NT2/D1 (cell line): ENCODE measurements at places on chromosomes 11 and 22.

- DNase-seq, result no peak
Observed at GRCh38 chr11:101870510-101870909, 44.3 kb upstream of the CEP126 start.

DNA sequence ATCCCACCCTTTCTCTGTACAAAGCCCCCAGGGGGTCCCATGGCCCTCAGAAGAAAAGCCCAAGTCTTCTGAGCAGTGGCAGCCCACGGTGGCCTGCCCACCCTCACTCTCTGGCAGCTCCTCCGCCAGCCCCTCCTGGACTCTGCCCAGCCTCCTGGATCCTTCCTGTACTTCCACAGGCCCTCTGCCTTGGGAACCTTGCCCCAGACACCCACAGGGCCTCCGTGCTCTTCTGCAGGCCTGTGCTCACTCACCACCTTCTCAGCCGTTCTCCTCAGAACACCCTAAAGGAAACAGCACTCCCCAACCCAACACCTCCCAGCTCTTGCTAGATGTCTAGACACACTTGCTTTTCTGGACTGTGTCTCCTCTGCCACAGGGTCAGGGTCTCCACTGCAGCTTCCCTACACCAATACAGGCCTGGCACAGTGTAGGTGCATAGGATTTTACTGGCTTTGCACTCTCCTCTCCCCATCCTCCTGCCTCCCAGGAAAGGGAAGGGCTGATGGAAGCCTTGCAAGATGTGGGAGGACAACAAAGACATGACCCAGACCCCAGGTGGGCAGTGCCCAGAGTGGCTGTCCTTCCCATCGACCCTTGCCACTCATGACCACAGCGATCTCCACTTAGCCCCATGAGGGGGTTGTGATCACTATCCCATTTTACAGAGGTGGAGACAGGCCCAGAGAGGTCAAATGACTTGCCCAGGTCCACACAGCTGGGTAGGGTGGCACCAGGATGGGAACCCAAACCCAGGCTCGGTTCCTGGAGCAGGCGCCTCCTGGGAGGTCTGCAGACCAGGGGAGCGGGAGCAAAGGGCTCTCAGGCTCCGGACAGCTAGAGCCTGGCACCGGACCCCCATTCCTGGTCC lies 2.0 kb downstream of the SCARF2 start:
- DNase-seq, result no peak

DNA sequence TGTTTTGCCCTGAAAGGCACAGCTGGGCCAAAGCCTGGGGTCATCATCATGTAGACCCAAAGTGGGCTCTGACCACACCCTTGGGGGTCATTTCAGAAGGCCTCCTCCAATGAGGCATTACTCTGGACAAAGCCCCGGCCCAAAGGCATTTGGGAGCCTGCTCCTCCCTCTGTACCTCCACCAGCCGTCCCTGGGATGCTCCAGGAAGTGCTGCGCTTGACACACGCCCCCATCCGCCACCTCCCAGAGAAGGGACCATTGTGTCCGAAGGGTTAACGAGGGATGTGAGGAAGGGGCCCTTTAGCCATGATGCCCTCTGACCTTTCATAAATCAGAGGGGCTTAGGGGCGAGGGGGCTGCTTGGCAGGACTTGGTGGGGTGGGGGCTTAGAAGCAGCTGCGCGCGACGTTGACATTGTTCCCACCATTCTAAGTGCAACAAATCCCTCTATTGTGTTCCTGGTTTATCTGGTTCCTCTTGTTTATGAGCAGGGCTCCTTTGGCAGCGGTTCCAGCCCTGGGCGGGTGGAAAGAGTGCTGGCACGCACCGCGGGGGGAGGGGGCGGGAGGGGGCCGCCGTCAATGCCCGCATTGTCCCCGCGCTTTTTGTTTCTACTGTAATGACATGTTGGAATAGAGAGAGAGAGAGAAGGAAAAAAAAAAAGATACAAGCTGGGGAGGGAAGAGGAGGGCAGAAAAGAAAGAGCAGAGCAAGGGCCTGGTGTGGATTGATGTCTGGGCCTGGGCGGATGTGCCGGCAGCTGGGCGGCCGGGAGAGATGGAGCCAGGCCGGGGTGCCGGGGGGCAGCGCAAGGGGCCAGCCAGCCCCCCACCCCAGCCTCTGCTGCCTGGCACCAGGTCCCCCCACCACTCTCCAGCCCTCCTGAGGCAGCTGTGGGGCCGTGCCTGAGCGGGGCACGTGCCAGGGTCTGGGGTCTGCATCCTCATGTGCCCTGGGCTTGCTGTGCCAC lies 32.1 kb upstream of the SOX10 start:
- no peak for DNase-seq

DNA sequence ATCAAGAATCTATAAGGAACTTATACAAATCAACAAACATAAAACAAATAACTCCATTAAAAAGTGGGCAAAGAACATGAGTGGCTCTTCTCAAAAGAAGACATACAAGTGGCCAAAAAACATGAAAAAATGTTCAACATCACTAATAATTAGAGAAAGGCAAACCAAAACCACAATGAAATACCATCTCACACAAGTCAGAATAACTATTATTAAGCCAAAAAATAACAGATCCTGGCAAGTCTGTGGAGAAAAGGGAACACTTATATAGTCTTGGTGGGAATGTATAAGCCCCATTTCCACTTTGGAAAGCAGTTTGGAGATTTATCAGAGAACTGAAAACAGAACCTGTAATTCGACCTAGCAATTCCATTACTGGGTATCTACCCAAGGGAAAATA lies 921.0 kb downstream of the KCNA4 start:
- no peak for DNase-seq

- no peak for DNase-seq
Observed at GRCh38 chr11:46533396-46534100, 60.3 kb downstream of the AMBRA1 start.

GRCh38 chr11:112899235-112900006 lies 61.8 kb upstream of the NCAM1 start:
- DNase-seq, result no peak

GRCh38 chr11:130578738-130579368 lies 130.4 kb downstream of the ADAMTS15 start:
- no peak for DNase-seq

DNA sequence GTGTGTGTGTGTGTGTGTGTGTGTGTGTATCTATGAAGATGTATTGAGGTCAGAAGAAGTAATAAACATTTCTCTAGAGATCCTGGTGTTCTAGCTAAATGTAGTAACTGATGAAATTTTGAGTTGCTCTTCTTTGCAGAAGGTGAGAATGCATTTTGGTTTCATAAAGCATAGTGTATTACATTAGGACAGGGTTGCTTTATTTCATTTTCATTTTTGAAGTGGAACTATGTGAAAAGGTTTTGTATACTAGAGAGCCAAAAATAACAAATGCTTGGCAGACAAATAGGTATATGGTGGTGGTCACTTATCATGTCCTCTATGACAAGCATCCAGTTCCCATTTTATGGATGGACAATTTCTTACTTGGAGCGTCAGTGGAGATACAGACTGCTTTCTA lies 99.0 kb downstream of the CASP12 start:
- no peak for DNase-seq

- no peak for DNase-seq
Observed at GRCh38 chr22:47157486-47158270, 395.2 kb downstream of the TBC1D22A start.

DNA sequence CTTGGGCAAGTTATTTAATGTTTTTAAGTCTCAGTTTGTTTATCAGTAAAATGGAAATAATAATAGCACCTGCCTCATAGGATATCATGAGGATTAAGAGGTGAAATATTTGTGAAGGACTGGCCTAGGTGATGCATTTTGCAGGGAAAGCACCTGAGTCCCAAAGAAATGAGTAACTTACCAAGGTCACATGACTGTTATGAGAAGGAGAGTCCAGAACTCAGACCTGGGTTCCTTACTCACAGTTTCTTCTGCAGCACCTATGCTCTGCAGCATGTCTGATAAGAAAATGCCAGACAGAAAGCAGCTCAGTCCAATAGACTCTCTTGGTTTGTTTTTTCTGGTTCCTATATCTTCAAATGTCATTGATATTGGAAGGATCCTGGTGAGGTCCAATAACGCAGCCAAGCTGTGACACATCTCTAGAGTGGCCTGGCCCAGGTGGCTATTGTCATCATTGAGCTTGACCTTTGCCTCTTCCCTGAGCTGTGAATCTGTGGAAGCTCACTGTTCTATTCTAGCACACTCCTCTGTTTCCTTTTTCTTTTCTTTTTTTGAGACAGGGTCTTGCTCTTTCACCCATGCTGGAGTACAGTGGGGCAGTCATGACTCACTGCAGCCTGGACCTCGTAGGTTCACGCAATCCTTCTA lies 174.7 kb upstream of the NAV2 start:
- DNase-seq, result no peak

DNA sequence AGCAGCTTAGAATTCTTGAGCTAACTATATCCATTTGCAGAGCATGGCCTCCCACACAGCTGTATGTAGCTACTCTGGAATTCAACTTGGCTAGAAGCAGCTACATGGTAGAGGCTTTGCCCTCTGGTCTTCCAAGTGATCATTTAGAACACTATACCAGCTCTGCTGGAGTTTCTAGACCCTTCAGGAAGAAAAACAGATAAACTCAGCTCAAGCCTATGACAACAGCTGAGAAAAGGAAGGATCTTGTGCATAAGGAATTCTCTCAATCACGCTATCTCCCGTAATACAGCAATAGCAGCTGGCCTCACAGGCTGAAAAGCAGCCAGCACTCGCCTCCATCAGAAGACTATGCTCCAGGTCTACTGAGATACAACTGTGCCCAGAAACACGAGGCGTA lies 50.6 kb upstream of the APOA1 start:
- no peak for DNase-seq

GRCh38 chr11:9774591-9775397 lies 110.9 kb downstream of the SWAP70 start:
- DNase-seq, result no peak

DNA sequence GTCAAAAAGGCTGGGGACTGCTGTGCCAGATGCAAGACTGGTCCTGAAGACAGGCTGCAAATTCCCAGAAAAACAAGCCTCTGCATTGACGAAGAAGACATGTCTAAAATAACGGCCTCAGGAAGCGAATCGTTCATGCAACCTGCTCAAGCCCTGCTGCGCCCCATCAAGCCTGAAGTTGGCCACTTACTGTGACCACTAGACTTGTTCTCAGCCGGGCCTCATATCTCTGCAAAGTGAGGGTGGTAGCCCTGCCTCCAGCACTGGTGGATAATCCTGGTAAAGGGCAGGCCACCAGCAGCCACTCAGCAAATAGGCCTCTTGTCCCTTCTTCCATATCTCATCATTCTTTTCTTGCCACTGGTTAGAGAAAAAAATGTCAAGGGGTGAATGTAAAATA lies 11.8 kb downstream of the LTO1 start:
- DNase-seq, result no peak

DNA sequence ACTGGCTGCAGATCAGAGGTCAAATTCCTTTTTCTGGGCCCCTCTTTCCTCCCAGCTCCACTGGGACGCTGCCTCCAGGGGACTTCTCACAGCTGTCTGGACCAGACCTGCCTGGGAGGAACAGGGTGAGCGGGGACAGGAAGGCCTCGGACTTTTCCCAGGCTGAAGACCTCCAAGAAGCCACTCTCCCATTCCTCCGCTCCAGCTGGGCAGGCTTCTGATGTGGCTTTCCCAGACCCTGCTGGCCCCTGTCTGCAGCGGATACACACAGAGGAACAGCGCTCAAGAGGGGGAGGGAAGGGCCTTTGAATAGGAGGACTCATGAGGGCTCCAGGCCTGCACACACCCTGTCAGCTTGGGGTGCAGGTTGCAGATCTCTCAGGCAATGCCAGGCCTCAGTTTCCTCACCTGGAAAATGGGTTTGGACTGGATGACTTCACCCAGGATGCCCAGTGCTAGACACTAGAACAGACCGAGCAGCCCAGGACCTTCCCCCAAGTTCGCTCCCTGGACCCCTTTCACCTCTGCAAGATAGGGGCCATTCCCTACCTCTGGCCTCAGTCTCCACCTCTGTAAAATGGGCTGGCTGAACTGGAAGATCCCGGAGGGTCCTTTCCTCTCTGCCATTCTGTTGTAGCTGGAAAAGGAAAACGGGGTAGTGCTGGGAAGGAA lies 36.6 kb downstream of the MB start:
- DNase-seq, result no peak

DNA sequence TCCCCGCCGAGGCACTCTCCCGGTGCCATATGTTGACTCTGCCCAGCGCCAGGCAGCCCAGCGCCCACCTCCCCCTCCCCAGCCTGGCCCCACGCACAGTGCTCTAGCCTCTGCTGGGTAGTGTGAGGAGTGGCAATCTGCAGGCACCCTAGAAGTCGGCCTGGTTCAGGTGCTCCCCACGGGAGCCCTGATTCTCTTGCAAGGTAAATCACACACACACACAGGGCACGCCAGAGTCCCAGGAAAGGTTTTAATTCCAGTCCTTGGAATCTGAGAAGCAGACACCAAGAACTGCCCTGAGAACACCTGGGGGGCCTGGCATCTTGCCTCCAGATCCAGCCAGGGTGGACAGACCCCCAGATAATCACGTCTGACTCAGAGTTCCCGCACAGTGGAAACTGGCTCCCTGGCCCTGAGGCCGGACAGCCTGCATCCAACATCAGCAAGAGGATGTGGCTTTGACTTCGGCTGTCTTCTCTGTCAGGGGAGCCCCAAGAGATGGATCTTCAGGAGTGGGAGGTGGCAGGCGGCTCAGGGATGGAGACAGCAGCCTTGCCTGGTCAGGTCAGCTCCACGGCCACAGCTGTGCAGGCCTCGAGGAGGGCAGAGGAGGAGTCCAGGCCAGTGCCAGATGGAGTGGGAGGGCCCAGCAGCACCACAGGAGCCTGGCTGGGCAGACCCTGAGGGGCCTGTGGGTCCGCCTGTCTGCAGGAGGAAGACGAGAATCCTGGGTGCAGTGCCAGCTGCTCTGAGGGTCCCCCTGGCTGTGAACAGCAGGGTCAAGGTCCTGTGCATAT lies 1.1 kb upstream of the RIN1 start:
- DNase-seq, result no peak

DNA sequence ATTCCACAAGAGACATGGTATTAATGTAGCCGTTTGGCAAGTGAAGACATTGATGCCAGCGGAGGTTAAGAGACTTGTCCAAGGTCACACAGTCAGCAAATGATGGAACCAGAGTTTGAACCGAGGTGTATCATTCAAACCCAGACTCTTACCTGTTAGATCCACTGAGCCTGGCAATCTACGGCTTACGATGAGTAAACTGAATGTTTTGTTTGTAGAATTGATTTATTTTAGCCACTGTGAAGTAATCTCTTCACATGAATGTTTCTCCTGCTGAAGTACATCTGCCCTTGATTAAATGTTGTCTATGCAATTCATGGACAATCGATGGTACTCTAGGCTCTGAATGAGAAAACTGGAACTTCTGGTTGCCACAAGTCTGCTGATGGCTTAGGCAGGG lies 155.5 kb upstream of the NAV2 start:
- no peak for DNase-seq

GRCh38 chr22:22704156-22704946 lies 59.9 kb downstream of the GGTLC2 start:
- DNase-seq, result no peak

GRCh38 chr11:83079820-83080219 lies 8.1 kb upstream of the RAB30 start:
- no peak for DNase-seq

DNA sequence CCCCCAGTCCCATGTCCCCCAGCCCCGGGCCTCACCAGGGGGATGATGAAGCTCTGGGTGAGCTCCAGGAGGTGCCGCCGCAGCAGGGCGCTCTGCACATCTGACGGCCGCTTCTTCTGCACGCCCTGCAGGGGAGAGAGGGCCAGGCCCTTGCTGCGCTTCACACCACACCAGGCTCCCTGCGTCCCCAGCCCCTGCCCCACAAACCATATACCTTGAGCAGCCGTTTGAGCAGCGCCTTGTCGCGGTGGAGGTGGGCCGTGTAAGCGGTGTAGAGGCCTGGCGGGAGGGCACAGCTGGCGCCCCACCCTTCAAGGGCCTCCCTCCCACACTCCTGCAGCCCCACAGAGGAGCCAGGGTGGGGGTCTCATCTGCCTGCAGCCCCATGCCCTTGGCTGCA lies 6.2 kb upstream of the PLXNB2 start:
- no peak for DNase-seq
